ENCODE measurements at places on chromosomes 2 and 18.

DNA sequence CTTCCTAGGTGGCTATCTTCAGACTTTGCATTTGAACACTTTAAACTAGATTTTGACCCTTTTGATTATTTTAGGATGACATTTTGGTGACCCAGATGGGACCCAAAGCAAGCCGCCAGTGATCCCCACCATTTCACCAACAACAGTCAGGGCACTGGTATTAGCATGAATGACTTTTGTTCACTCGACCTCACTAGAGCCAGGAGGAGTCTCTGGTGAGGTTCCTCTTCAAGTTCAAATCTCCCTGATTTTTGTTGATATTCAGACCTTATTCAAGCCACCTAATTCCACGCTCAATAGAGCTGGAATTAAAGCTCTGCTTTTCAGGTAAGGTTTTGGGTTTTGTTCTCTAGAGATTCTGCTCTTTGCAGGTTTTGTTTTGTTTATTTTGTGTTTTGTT, 202.3 kb downstream of the MREG start:
- no peak for DNase-seq

DNA sequence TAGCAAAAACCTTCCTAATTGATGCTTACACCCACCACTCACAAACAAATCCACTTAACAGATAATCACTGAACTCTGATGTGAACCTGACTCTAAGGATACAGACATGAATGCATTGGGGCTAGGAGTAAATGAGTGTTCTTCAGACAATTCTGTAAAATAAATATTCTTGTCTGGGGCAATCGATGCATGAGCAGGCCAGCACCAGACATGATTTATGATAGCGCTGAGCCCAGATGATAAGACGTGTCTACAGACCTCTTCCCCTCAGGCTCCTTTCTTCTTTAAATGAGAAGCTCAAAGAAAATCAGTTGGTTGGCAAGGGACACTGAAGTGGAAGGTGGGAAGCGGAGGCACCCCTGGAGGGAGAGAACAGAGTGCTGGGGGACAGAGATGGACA, 27.3 kb upstream of the BIN1 start:
- DNase-seq, result no peak

DNA sequence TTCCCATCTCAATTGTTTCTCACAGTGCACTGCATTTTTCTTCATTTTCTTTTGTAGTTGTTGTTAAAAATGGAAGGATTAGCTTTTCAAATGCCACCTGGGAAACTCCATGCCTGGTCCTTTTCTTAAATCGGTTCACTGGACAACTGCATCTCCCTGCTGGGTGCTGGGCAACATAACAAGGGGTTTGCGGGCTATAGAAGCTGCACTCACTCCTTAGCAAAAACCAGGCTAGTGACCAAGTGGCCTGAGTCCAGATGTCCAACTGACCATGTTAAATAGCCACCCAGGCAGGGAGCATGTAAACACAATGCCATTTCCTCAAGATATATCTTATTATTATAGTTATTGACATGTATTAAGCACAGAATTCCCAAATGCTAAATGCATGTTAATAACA, 264.9 kb downstream of the ICOS start:
- no peak for DNase-seq

DNA sequence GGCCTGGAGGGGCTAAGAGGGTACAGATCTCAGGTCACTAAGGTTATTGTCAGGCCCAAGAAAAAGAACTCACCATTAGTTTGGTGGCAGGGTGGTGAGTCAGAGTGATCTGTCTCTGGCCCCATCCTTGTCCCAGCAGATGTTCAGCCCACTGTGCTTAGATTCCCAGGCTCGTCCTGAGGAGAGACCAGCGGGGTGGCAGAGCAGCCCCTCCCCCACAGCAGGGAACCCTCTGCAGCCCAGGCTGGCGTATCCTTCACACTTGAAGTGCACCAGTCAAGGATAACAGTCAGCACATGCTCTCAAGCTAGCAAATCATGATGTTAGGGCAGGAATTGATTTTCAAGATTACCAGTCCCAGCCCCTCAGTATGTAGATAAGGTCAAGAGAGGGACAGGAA, 43.1 kb downstream of the TMEM185B start:
- no peak for DNase-seq

- no peak for DNase-seq
Measured at GRCh38 chr2:8312861-8313830, 368.7 kb upstream of the ID2 start.

DNA sequence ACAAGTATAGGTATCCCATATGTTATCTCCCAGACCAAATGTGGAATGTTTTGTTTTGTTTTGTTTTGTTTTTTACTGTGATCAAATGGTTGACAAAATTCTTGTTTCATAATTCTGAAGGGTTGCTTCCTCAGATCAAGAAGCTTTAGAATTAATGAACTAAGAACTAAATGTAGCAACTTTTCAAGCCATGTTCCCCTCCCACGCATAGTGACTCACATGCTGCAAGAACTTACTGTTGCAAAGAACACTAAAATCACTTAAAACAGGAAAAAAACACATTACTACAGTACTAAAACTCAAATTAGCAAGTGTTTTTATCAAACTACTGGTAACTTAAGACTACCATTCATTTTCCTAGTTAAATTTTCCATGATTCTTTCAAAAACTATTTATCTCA, 30.6 kb downstream of the HNRNPLL start:
- DNase-seq, result no peak

- no peak for DNase-seq
Measured at GRCh38 chr18:79570266-79571201, 109.1 kb upstream of the CTDP1 start.

GRCh38 chr2:80059447-80059846, 245.1 kb downstream of the LRRTM1 start:
- no peak for DNase-seq

DNA sequence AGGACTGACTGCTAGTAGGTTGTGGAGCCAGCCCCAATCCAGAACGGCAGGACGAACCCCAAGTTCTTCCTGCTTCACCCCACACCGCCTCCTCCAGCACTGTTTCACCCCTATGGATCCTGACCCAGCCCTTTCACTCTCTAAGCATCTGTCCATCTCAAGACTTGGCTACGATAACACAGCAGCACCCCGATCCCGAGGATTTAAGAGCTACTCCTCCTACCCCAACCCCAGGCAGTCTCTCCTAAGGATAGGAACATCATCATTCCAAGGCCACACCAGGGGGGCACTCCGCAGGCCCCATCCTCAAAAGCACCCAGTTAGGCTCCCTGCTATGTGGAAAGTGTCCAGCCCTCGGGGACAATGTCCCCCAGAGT, 645 bp downstream of the KCTD18 start:
- no peak for DNase-seq

DNA sequence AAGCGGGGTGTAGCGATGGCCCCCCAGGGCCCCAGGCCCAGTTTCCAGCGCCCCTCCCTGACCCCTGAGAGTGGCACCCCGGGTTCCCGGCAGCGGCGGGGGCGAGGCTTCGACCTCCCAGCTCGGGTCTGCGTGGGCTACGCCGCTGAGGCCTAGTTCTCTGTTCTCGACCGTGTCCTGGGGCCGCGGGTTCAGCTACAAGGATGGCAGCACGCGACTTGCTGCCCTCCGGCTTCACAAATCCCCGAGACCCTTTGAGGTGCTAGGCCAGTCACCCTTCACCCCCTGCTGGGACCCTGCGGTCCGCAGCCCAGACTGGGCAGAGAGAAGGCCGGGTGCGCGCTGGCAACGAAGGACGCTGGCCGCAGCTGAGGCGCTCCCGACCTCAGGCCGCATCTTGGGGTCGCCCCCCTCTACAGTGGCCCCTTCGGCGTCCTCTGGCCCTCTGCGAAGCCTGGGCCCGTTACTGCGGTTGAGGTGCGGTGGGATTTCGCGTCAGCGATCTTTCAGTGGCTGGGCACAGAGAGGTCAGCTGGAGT, 1.2 kb downstream of the OTX1 start:
- DNase-seq, result no peak

GRCh38 chr2:115842306-115842705, 1399.9 kb downstream of the DPP10 start:
- DNase-seq, result no peak

DNA sequence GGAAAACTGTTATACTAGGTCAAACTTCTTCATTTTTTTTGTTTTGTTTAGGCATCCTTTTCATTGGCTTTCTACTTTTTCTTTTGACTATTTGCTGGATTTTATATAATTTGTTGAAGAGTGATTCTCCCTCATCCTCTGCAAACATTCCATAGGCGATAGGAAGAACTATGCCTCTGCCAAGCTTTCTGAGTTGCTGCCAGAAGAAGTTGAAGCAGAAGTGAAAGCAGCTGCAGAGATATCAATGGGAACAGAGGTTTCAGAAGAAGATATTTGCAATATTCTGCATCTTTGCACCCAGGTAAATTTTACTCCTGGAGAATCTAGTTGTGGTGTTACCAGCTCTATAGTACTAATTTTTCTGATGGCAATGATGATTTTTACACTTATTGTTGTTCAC, 25.4 kb downstream of the NOP58 start:
- DNase-seq, result no peak

DNA sequence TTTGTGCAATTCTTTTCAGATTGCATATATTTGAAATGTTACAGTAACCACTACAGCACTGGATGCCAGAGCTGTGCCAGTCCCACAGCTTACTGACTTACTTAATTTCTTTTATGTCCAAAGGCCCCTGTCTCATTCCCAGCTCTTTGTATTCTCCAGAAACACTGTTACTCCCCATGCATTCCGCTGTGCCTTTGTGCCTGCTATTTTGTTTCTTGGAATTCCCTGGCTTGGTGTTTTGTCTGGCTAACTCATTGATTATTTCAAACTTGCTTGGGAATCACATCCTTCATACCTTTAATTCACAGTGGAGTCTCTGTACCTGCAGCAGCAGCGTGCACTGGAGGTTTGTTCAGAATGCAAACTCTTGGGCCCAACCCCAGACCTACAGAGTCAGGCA, 601.9 kb upstream of the DDX18 start:
- no peak for DNase-seq

DNA sequence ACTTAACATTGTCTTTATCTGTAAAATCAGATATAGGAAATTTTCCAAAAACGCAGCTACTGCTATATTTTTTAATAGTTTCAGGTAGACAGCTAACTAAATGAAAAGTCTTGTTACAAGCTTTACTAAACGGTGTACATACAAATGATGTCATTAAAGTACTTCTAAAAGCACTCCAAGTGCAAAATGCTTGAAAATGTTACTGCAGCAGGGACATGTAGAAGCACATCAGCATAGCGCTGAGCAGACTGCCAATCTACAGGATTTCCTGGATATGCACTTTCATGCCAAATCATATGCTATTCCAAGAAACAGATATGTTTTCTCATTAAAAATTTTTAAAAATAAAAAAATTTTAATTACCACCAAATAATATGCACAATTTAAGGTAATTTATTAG, 61.7 kb downstream of the SMAD2 start:
- no peak for DNase-seq

DNA sequence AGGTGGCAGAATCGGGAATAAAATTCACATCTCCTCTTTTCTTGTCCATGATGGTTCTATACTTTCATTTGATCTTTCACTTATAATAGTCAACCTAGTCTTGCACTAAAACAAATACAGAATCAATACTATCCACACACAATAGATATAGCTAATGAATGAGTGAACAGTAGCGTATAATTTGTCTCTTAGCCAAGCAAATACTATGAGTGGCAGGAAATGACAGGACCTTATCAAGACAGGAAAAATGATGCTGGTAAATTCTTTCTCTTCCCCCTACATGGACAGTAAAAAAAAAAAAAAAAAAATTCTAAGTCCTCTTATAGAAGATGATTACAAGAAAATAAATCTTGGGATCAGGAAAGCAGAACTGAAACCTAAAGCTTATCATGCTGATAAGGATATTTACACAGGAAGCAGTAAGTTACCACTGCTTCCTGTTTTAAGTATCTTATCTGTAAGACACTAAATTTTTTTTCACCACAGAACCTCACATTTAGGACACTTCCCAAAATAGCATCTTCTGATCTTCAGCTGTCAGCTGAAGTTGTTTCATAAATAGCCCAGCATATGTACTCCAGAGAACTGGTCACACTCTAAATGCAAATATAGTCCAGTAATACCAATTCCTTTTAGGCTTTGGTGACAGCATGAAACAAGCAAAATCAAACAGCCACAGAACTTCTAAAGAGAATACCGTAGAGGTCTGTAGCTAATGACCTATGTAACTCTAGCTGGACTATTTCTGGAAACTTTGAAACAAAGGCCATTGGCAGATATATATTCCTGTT, 27.0 kb downstream of the IRS1 start:
- no peak for DNase-seq

GRCh38 chr2:26630669-26631360, 10.4 kb downstream of the CIB4 start:
- no peak for DNase-seq

Measured in stimulated activated CD4-positive, alpha-beta T cell treated with anti-CD3 and anti-CD28 coated beads, TNF-alpha, amount 100 ng/mL, for 1 hour (primary cell).